ENCODE measurements at places on chromosomes 13 and 19.

GRCh38 chr19:2478278-2478755 lies 2.4 kb downstream of the GADD45B start:
- no peak for DNase-seq

DNA sequence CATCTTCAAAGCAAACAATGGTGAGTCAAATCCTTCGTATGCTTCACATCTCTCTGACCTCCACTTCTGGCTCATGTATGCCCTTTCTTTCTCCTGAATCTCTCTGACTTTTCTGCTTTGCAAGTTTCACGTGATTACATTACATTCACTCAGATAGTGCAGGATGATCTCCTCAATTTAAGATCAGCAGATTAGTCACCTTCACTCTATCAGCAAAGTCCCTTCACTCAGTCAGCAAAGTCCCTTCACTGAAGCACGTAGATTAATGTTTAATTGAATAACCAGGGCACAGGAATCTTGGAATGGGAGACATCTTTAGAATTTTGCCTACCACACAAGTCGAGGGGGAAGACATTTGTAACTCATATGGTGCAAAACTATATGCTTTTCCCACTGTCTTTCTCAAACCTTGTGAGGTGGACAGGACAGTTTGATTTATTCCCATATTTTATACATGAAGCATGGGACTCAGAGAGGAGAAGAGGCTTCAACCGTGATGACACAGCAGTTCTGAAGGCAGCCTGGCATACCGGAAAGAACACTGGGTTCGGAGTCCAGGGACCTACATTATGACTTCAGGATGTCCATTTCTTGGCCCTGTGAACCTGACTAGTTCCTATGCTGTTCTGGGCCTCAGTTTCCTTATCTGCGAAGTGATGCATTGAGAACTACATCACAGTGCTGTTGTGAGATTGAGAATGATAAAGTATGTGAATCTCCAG lies 23.3 kb downstream of the SIGLECL1 start:
- DNase-seq, result no peak

DNA sequence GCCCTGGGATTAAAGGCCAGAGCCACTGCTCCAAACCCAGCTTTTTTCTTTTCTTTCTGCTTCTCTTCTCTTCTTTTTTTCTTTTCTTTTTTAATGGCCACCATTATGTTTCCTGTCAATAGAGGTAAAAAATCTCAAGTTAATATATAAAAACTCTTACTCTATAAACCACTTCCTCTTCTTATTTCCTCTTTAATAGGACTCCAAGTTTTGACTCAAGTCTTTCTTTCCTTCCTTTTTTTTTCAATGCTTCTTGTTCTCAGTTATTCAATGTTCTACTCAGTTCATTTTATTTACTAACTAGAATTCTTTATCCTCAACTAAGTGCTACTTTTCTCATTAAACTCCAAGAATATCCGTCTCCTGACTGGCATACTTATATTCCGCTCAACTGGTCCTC lies 27.1 kb upstream of the MYCBP2 start:
- DNase-seq, result no peak

- DNase-seq, result no peak
These were observed 3.2 kb downstream of the GPR108 start for GRCh38 chr19:6734096-6734696.

DNA sequence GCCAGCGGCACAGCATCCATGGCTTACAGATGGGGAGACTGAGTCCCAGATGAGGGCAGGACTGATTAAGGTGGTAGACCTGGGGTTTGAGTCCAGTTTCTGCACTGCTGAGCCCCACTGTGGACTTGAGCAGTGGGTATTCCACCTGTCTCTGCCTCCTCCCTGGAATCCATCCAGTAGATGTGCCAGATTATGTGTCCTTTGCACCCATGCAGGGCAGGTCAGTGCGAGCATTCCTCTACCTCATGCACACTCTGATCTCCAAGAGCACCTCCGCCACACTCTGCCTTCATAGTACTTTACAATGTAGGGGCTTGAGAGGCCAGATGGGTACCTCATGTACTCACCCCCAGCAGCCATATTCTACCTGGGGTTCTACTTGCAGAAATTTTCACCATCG lies 10.0 kb downstream of the ZSCAN22 start:
- DNase-seq, result no peak

DNA sequence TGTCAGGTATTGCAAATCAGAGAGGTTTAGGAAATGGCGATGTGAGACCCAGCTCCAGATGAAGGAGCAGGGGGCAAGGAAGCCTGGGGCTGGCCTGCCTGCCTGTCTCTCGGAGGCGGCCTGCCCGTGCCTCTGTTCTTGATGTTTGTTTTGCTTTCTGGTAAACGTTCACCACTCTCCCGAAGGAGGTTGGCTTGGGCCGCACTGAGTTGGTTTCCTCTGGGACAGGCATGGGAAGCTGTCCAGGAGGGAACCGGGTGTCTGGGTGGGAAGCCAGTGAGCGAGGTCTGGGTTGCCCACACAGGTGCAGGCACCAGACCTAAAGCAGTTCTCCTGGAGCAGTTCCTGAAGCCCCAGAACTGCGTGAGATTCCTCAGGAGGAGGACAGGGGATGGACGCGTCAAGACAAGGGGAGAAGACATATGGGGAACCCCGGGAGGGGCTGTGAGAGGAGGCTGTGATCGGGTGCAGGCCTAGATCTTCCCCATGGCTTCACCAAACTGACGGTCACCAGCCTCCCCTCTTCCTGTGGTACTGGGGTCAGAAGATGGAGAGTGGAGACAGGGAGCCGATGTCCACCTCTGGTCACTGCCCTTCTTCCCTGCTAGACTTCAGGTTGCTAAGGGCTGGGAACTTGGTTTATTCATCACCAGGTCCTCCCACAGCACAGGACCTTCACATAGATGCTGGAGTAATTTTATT lies 15.2 kb downstream of the COL4A2 start:
- no peak for DNase-seq

DNA sequence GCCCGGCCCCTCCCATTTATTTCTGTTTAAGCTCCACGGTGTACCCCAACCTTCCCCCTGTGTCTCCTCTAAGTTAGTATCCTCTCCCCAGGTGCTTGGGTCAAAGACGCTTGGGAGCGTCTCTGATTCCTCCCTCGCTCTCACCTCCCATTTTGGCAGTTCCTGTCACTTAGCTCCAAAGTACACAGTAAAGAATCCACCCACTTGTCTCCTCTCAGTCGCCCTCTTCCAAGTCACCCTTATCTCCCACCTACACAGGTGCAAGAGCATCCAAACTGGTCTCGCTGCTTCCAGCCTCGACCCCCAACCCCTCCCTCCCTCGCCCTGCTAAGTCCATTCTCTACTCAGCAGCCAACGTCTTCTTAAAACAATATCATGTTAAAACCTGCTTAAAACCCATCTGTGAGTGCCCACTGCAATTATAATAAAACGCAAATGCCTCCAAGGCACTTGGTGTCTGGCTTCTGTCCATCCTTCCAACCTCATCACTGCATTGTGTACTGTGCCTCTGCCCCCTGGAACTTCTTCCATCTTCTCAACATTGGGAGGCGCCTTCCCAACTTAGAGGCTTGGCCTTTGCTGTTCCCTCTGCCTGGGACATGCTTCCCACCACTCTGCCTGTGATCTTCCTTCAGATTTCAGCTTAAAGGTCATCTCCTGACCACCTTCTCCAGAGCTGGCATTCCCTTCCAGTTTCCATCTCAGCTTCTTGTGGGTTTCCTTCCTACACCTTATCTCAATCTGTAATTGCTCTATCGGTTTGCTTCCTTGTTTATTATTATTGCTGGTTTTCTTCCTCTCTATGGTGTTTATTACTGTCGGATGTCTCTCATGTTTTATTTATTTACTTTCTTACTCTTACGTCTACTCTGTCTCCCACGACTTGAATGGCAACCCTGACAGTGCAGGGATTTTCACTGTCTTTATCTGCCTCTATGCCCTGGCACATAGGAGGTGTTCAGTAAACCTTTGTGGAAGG lies 9.5 kb upstream of the KLK14 start:
- DNase-seq, result no peak

- no peak for DNase-seq
These were observed 16.4 kb downstream of the POLRMT start for GRCh38 chr19:616747-617526.

- DNase-seq, result no peak
These were observed 2.9 kb downstream of the FUT5 start for GRCh38 chr19:5867201-5868136.

DNA sequence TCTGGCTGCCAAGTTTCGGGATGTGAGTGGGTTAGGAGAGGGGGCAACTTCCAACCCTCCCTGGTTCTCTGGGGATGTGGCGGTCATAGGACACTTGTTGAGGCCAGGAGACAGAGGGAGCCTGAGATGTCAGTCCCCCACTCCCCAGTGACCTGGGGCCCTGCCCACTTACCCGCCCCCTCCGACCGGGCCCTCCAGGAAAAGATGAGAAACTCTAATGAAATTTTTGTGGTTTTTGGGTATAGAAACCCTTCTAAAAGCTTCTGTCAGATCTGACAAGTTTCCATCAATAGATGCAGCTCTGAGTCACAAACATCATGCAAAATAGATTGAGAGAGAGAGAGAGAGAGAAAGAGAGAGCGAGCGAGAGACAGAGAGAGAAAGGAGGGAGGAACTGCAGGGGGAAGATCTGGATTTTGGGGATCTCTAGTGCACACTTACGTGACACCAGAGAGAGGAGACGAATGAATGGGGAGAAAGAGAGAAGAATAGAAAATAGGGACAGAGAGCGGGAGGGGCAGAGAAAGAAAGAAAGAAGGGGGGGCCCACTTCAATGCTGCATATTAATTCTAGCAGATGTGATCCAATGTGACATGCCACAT lies 94.0 kb downstream of the PTPRS start:
- DNase-seq, result no peak

GRCh38 chr13:39512687-39513086 lies 90.3 kb downstream of the LHFPL6 start:
- DNase-seq, result no peak

GRCh38 chr13:52405767-52406494 lies at the start of gene THSD1:
THSD1 (minus strand) TSS chr13:52406172; CDS start chr13:52402600, 3,572 bp downstream.
- DNase-seq, result no peak

DNA sequence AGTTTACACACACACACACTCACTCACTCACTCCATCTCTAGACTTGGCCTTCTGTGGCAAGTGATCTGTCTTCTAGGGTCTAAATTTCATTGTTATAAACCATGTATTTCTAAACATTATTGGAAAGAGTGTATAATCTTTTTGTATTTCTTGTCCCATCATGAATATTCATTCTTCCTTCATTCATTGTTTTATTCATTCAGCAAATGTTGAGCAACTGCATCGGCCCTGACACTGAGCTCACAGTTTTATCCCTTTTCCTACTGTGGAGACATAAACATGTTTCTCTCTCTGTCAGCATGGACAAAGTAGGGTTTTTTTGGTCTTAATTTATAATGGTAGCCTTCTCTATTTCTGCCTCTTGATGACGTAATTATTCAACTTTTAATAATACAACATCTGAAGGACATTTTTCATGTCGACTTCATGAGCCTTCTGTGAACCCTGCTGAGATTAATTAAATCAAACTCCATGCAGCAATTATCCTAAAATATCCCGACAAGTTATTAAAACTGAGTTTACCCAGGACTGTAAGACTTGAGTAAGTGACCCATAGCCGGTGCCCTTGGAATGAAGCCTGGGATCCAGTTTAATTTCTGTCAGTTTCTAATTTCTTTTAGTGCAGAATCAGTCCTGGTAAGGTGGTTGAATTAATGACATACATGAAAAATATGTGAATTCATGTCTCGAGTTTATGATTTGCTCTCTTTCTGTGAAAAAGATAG lies 7.3 kb downstream of the SPATA13 start:
- no peak for DNase-seq

DNA sequence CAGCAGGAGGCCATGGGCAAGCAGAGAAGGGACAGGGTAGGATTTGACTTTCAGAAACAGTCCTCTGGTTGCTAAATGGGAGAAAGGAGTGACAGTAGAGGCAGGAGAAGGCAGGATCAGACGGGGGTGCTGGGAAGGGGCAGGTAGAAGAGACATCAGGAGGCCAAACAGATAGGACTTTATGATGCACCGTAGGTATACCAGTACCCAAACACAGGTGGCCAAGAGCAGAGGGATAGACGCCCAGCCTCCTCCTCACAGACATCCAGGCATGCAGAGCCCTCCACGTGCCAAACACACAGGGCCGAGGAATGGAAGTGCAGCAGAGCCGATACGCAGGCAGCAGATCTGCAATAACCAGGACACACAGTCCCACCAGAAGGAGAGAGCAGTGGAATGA lies 1.3 kb upstream of the AXL start:
- DNase-seq, result no peak

DNA sequence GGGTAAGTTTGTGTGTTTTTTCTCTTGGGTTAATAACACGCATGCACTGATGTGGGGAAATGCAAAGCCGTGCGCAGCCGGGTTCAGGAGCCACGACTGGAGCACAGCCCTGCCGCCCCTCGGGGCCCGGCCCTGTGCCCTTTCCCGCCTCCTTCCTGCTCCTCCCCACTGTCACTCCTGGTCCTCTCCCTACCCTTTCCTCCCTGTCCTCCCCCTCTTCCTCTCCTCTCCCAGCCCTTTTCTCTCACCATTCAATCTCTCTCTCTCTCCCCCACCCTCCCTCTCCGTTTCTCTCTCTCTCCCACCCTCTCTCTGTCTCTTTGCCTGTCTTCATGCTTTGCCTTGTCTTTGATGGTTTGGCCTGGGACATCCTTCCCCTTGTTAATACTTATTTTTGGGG lies 27.2 kb downstream of the PLEKHJ1 start:
- DNase-seq, result no peak

DNA sequence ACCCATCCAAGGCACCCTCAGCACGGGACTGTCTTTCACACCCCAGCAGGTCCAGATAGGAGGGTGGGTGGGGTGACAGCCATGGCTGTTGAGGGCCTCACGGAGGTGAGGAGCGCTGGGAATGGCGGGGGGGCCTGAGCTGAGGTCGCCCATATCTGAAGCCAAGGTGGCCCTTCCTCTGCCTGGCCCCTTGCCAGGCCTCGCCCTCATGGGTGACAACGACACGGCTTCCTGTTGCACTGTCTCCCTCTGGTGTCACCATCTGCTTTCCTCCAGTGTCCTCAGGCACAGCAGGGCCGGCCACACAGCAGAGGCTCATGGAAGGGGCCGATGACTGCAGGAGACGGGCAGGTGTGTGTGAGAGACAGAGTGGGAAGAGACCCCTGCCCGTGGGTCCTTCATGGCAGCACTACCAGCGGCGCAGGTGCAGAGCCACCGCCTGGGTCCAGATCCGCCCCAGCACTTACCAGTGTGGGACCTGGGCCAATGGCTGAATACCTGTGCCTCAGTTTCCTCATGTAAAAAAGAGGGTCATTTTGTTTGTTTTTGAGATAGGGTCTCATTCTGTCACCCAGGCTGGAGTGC lies 8.1 kb upstream of the NKPD1 start:
- DNase-seq, result no peak

DNA sequence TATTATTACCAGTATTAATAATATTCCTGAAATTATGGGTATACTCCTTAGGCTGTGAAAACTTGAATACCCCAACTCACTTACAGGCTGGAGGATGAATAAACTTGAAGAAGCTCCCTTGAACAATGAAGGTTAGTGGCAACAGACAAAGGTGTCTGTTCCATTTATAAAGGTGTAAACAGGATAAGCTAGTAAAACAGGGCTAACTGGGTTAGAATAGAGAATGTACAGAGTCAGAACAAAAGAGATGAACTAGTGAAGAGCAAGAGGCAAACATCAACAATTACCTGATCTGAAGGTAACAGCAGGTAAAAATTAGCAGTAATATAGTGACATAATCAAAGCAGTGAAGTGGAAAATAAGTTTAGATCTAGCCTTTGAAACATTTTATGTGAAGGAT lies 23.2 kb downstream of the MICU2 start:
- DNase-seq, result no peak
